Stimulated activated CD4-positive, alpha-beta T cell treated with anti-CD3 and anti-CD28 coated beads, Interleukin-4, amount 100 ng/mL, for 4 hours (primary cell): ENCODE measurements at places on chromosomes 3 and 15.

GRCh38 chr3:63918321-63918720, 6.1 kb upstream of the SCAANT1 start:
- DNase-seq, result no peak

DNA sequence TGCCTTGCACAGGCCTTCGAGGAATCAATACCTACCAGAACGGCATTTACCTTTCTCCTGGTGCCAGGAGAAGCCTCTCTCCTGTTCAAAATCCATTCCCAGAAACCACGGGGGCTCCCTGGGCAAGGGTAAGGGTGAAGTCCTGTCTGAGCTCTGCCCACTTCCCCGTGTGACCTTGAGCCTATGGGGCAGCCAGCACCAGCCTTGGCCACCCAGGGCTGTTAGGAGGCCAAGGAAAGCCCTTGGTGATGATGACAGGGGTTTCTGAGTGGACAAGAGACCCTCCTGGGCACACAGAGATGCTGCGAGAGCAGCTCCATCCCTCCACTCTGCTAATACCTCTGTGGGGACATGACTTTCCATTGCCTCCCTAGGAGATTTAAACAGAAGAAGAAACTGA, 5.9 kb downstream of the SCN5A start:
- DNase-seq, result no peak

GRCh38 chr3:29239376-29239775, 41.5 kb upstream of the RBMS3 start:
- DNase-seq, result no peak

GRCh38 chr3:49716169-49716568, 3.3 kb downstream of the AMIGO3 start:
- DNase-seq, result no peak

GRCh38 chr3:187967993-187968392, 186.0 kb upstream of the LPP start:
- no peak for DNase-seq

GRCh38 chr3:37906734-37907282, 45.1 kb downstream of the CTDSPL start:
- no peak for DNase-seq

DNA sequence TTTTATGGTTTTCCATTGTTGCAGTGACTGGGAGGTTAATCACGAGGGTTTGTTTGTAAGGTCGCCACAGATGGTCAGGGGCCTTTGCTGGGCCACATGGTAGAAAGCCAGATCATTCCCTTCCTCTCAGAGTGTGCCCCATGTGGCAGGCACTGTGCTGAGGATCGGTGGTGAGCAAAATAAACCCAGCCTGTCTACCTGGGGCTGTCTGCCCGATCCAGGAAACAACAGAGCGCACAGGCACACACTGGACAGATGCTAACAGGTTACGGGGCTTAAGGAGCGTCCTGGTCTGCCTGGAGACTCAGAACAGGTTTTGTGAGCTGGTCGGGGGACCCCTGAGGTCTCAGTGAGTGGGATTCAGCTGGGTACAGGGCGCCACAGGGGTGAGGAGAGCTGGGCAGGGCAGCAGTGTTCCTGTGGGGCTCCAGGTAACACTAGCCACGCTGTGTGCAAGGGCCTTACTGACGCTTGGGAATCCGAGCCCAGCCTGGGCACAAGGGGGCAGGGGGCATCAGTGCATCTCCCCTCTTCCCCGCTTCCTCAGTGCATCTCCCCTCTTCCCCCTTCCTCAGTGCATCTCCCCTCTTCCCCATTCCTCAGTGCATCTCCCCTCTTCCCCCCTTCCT, 136.4 kb downstream of the DNAJB8 start:
- DNase-seq, result no peak

GRCh38 chr3:105771392-105771791, 97.4 kb downstream of the CBLB start:
- no peak for DNase-seq

- no peak for DNase-seq
Measured at GRCh38 chr3:131485119-131485518, 17.7 kb downstream of the MRPL3 start.

- DNase-seq, result no peak
Measured at GRCh38 chr3:127457094-127457475, 133.4 kb downstream of the TPRA1 start.

DNA sequence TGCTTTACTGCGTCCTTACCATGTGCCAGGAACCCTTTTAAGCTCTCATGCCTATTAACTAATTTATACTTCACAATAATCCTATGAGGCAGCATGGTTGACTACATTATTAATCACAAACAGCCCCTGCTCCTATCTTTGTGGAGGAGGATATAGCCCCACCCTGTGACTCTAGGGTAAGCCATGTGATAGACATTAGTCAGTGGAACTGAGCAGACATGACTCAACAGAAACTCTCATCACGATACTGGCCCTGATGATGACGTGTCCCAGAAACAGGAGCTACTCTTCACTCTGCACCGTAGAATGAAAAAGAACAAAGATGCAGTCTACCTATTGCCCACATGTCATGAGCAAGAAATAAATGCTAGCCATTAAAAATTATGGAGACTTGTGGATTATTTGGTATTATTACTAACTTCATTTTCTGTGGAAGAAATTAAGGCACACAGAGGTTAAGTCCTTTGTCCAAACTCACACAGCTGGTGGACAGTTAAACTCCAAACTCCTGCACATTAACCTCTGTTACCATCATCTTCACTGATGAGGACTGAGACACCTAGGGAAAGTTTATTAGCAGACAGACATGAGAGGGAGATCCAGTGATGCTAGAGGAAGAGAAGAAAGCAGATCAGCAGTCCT, 51.2 kb downstream of the CFAP20DC start:
- no peak for DNase-seq

DNA sequence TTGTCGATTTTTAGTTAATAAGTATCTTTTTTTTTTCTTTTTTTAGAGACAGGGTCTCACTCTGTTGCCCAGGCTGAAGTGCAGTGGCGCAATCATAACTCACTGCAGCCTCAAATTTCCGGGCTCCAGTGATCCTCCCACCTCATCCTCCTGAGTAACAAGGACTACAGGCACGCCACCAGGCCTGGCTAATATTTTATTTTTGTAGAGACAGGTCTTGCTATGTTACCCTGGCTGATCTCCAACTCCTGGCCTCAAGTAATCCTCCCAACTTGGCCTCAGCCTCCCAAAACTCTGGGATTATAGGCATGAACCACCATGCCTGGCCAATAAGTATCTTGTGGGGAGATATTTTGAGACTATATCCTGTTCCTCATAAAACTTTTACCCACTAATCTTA, 29.4 kb upstream of the ARID3B start:
- DNase-seq, result no peak

GRCh38 chr3:195906865-195907683, 1.3 kb downstream of the TNK2 start:
- DNase-seq, result peak; percentile 52

DNA sequence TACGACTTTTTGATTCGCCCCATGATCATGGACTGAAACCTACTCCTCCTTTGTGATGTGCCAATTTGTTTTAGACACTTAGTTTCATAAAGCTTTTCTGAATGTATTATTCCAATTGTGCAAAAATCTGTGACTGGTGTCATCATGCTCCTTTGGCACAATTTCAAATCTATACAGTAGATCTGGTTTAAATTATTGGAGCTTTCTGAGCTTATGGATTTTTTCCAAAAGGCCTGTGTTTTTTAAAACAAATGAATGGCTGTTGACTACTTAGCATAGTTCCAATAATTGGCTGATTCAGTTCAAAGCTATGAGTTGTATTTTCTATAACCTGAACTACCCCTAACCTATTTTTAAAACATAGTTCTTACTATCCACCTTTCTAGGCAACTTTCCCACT, 282.7 kb downstream of the CNTN3 start:
- DNase-seq, result no peak

DNA sequence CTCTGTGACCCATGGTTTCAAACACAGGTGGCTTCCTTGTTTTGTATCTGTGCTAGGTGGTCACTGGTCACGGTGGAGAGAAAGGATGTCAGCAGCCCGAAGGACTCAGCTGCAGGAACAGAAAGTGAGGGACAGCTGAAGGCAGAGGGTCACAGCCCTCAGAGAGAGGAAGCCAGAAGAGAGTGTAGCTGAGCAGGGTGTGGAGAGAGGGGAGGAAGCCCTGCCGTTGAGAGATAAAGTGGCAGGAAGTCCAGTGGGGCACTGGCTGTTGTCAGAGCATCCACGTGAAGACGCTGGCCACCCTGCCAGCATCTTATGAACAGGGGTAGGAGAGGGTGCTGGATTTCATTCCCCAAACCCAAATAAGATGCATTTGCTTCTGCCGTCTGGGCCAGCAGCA, 36.9 kb downstream of the LIMD1 start:
- DNase-seq, result no peak

GRCh38 chr3:38746641-38747040, 69.4 kb downstream of the SCN10A start:
- no peak for DNase-seq

- DNase-seq, result no peak
Measured at GRCh38 chr3:191198932-191199331, at the start of gene OSTN. Gene OSTN (plus strand): TSS chr3:191199241. CDS start chr3:191212533, 13,292 bp downstream.

GRCh38 chr15:90956274-90957030, 1.8 kb downstream of the RCCD1 start:
- peak; percentile 26 for DNase-seq

DNA sequence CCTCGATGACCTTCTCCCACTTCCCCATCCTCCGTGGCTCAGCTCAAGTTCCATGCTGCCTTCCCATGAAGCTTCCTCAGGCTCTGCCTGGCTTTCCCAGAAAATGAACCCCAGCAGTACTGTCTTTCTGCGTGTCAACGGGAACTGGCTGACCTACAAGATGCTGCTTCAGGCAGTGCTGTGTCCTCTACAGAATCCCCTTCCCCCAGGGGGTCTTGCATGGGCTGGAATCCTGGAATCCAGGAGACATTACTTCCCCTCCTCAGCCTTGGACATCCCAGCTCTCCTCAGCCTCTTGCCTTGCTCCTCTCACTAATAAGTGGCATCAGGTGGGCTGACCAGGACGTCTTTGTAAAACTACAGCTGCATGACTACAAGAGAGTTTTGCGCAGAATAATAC, 5.4 kb downstream of the CCDC12 start:
- DNase-seq, result no peak

DNA sequence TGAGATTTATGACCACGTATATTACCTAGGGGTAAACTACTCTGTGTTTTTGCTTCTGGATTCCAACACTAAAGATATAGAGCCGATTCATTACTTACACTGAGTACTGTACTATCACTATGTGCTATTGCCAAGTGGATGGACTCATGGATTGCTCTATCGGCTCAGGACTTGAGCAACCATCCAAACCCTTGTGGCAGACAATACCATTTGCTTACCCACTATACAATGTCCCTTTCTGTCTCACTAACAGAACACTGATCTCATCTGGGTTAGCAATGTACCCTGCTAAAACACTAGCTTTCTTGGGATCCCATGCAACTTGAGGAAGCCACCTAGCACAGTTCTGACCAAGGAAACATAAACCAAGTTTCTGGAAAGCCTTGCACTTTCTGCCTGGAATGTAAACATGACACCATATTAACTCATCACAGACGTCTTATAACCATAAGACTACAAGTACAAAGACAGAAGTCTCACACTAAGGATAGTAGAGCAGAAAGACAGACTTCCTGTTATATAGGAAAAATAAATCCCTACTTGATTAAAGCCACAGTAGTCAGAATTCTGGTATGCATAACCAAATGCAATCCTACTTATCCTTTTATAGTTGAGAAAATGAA, 38.6 kb downstream of the HACD2 start:
- no peak for DNase-seq

DNA sequence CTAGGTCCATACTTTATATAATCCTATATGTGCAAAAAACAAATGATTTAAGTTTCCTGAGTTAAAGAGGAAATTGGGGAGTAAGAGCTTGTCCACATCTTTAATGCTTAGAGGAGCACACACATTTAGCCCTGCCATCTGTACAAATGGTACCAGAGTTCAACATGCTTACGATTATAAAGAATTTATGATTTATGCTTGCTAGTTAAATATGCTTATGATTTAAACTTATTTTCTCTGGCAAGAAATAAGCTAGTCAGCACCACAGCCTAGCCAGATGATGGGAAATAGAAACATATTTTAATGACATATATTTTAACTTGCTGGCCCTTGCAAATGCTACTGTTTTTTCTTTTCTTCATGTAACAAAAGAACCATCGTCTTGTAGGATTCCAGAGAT, 48.3 kb downstream of the EIF4E3 start:
- DNase-seq, result no peak

DNA sequence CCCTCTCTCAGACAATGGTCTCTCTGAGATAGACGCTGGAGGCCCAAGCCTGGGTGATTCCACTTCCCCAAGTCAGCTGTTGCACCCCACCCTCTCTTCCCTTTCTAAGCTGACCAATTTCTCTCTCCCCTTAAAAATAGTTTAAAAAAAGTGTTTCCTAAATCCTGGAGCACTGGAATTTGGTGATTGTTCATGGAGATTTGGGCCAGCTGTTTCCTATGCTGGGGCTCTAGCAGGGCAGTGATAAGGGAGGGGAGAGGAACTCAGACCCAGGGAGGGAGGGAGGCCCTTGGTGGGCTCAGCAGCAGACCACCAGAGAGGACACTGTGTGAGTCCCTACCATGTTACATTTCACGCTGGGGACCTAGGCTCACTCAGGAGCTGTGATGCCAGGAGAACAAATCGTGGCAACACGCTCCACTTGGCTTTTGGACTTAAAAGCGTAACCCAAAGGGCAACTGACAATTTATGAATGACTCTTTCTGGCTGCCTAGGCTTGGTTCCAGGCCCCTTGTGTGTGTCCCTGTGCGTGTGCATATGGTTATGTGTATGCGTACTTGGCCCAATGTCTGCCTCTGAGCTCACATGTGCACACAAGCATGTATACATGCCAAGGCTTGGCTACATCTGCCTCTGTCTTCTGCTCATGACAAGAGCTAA, 59.8 kb upstream of the INSYN1 start:
- no peak for DNase-seq

- DNase-seq, result no peak
Measured at GRCh38 chr3:71371282-71371681, 212.2 kb downstream of the FOXP1 start.

- no peak for DNase-seq
Measured at GRCh38 chr3:126994661-126995245, 11.8 kb downstream of the PLXNA1 start.

DNA sequence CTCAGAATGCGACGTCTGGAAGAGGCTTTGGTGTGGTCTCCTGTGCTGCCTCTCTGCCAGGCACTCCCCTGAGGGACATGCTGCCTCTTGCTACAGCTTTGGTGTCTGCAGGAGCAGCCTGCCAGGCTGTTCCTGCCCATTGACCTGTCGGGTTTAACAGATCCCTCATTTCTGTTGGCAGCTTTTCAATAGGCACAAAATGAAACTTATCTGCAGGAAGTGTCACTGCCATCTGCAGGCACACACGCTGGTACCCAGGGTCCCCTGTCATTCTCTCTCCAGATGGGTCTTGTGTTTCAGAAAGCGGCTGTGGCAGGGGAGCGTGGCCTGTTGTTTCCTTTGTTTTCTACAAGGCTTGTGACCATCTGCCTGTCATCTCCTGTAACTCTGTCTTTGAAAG, 328.3 kb upstream of the CHRM5 start:
- no peak for DNase-seq

GRCh38 chr3:165624761-165625160, 212.5 kb downstream of the BCHE start:
- no peak for DNase-seq

DNA sequence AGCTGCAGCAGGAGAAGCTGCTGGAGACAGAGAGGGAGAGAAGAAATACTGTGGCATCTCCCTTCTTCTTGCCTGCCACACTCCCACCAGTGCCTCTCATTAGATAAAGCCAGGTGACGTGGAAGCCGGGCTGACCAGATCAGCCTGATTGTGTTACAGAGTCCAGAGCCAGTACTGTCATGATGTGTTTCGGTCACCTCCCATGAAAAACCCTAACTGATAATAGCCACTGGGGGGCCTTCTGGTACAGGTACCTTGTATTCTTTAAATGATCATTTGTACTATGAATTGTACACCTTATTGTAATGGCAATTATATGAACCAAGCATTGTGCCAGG, 125.8 kb upstream of the TMEM108 start:
- no peak for DNase-seq
